ENCODE measurements at places on chromosomes 13 and 19.

DNA sequence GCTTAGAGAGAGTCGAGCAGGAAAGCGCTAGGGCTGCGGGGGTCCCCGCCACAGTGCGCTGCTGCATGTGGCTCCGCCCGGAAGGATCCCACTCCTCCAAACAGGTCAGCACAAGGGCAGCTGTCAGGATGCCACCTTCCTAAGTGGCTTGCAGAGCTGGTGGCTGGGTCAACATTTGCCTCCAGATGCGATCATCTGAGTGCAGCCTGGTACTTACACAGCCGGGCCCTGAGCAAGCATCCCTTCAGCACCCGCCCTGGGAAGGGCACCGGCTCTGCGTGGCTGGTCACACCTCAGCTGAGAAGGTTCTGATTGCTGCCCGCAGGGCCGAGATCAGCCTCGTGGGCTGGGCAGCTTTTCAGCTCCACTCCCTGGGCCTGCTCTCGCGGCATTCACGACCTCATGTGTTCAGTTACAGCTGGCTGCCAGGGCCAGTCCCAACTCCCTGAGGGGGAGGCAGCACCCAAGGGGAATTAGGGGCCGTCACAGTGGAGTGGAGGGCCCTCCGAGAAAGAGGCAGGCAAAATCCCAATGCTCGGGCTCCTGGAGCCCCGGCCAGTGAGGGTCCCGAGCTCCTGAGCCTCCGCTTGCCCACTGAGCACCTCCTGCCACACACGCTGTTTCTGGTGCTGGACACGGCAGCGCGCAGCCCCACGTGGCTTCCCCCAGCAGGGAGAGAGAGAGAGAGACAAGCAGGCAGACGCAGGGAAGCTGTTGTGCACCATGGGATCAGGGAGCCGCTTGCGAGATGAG is 26.8 kb downstream of the AP1M1 start:
- no peak for DNase-seq

- DNase-seq = no peak
Measured at GRCh38 chr13:80040196-80040980, 300.5 kb downstream of the SPRY2 start.

DNA sequence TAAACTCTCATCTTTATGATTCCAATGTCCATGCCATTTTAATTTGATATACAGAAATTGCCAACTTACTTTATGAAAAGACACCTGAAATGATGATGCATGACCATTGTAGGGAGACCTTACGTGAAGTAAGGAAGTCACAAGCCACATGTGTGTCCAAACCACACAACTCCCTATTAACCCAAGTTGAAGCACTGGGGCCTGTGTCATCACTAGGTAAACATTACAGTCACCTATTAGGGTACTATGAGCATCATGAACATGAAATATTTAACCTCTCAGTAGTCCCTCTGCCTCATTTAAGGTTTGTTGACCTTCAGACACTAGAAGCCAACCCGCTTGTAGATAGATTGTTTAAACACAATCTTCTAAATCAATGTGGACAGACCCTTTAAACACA is 576.9 kb downstream of the IRS2 start:
- peak; percentile 83 for DNase-seq

DNA sequence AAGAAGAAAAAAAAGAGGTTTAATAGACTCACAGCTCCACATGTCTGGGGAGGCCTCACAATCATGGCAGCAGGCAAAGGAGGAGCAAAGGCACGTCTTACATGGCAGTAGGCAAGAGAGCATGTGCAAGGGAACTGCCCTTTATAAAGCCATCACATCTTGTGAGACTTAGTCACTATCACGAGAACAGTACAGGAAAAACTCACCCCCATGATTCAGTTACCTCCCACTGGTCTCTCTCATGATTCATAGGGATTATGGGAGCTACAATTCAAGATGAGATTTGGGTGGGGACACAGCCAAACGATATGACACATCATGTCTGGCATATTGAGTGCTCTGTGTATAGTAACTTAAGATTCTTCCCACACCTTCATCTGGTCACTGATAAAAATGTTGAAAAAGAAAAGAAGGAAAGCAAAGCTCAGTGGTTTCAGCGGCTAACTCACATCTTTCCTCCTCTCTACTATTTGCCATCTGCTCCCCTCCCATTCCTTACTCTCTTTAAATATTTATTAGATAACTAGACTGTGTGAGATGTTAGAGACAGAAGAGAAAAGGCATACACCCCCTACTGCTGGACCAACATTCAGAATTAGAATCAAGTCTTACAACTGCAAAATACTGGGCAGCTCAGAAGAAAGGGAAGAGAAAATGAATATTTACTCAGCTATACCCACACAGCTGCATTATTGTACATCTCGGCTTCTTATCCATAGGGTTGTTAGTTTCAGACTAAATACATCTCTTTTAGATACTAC is 60.1 kb upstream of the AKAP11 start:
- DNase-seq = no peak

GRCh38 chr13:99386911-99387788 is 80.0 kb upstream of the GPR183 start:
- no peak for DNase-seq

DNA sequence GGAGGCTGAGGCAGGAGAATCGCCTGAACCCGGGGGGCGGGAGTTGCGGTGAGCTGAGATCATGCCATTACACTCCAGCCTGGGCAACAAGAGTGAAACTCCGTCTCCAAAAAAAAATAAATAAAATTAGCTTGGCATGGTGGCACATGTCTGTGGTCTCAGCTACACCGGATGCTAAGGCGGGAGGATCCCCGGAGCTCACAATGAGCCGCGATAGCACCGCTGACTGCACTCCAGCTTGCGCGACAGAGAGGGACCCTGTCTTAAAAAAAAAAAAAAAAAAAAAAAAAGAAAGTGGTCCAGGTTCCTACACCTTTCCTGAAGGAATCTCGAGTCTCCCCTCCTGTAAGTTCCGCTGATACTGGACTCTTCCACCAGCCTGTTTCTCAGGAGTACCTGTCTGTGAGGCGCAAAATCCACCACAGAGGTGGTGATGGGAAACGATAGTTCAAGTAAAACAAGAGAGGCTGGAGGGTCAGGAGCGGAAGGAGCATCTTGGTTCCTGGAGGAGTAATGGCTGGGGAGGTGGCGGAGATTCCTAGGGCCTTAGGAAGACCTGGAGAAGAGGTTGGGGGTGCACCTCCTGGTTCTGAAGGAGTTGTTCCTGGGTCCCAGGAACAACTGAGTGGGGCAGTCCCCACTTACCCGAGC is 471 bp downstream of the FUT1 start:
- DNase-seq = no peak

DNA sequence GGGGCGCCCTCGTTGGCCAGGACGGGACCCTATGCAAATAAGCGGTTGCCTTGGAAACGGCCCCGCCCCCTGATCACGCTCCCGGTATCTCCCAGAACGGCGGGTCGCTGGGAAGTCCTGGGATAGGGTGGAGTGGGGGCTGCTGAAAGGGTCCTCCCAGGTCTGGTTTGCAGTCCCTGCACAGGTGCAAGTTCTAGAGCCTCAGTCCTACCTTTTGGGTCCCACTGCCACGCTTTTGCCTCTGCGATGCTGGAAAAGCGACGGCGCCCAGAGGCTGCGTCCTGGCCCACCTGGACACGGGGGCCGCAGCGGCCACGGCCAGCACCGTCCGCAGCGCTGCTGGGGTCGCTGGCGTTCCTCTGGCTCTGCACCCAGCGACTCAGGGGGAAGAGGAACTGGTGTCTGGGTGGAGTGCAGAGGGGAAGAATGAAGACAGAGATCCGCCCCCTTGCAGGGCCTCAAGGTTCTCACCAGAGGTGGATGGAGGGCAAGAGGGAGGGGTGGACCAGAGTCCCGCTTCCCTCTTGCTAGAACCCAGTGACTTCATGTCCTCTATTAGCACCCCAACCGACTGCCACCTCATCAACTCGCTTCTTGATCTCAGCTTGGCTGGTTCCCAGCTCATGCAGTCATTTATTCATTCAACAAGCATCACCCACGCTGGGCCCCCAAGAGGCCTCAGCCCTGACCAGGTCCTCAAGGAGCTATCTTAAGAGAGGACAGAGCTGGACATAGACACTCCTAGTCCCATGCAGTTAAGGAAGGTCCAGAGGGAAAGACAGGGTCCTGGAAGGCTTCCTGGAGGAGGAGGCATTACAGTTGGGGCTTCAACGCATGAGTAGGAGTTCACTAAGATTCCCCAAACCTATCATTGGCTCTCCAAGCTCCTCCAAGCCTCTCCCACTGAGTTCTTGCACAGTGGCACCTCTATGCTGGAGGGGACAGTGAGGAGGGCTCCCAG is at the start of gene LRRC25:
Gene LRRC25 (minus strand): TSS at position 381 of the 961 bp plus-strand sequence. CDS start 659 bp downstream, outside the sequence.
- no peak for DNase-seq

GRCh38 chr19:55189403-55189835 is 9.3 kb upstream of the SYT5 start:
- DNase-seq = no peak

DNA sequence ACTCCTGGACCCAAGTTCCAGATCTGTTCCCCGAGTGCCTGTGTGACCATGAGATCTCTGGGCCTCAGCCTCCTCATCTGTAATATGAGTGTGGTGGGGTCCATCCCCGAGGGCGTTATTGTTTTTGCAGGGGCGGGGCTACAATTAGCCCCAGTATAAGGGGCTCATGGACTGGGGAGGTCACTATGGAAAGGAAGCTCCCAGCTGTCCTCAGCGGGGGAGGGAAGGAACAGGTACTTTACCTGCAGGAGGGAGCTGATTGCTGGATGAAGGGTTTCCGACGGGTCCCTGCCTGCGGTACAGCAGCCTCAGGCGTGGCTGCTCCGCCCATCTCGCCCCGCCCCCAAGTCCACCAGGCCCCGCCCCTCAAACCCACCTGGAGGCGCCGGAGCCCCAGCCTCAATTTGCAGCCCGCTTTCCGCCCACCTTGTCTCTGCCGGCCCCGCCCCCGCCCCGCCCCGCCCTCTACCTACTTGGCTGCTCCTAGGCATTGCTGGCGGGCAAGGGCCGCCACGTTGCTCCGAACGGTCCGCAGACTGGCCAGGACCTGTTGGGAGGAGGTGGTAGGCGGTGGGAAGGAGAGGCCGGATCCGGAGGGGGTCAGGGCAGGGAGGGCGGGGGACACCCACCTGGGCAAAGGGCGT is 5.5 kb downstream of the PDE4C start:
- DNase-seq = no peak

DNA sequence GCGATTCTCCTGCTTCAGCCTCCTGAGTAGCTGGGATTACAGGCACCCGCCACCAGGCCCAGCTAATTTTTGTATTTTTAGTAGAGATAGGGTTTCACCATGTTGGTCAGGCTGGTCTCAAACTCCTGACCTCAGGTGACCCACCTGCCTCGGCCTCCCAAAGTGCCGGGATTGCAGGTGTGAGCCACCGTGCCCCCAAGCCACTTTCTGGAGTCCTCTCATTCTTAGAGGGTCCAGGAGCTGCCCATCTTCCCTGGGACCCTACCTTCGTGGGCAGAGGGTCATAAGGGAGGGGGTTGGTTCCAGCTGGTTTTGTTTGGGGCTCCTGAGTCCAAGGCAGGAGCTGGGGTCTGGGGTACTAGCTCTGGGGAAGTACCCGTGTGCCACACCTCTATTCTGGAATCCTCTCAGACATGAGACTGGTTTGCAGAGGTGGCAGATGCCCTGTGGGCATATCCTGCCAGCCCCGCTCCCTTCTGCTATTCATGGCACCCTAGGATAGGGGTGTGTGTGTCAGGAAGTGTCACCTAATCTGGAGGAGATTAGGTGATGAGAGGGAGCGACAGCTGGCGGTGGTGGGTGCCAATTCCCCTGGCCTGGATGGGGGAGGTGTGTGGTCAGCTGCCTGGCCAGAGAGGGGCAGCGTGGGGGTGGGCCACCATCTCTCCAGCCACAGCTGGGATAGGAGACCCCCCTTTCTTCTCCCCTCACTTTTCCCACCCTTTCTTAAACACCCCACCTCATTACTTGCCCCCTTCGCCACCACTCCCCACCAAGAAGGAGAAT is 2.1 kb downstream of the PRMT1 start:
- no peak for DNase-seq

- DNase-seq = no peak
Measured at GRCh38 chr13:26247011-26247410, 6.9 kb upstream of the CDK8 start.

DNA sequence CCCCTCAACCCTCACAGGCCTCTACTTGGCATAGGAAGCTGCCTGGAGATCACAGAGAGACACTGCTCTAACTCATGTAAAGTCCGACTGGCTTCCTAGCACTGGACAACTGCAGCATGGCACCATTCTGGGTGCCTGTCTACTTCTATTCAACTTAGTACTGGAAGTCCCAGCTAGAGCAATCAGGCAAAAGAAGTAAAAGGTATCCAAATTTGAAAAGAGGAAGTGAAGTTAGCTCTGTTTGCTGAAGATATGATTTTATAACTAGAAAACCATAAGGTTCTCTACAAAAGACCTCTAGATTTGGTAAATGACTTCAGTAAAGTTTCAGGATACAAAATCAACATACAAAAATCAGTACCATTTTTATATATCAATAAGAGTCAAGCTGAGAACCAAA is 1017.6 kb downstream of the PCDH9 start:
- no peak for DNase-seq

- no peak for DNase-seq
Measured at GRCh38 chr13:112056284-112056727, 10.6 kb upstream of the SOX1 start.

DNA sequence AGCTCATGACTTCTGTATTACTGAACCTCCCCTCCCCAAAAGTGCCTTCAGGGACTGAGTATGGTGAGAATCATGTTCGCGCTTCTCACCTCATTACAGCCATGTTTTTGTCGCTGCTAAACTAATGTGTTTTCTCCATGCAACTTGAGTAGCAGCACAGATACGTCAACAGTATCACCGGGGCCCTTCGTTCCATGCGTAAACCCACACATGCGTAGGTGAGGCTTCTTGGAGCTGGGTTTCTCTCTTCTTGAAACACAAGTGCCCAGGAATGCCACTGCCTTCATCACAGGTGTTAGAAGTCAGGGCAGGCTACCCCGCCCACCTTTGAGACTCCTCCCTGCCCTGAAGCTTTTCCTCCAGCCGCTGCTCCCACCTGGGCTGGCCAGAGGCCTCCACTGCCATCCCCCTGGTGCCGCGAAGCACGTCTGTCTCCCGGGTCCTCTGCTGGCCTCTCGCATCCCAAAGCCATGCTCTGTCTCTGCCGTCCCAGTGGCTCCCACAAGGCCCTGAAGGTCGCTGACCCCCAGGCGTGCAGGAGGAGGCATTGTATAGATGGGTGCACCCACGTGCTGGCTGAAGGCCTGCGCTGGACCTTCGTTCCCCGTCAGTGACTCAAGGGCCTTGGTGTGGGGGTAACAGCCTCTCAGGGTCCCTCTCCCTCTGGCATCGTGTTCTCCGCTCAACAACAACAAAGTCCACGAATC is 135.3 kb upstream of the MCF2L start:
- DNase-seq = no peak

GRCh38 chr13:23344931-23345595 is 88.4 kb downstream of the SACS start:
- no peak for DNase-seq

- no peak for DNase-seq
Measured at GRCh38 chr13:77290342-77290741, 36.6 kb downstream of the MYCBP2 start.
